ENCODE measurements at places on chromosomes 16 and 17.

GRCh38 chr17:20083156-20083859, 74.1 kb downstream of the SPECC1 start:
- no peak for DNase-seq

GRCh38 chr17:75524269-75524969, 1.1 kb upstream of the LLGL2 start:
- DNase-seq, result no peak

- no peak for DNase-seq
These were observed 107.0 kb downstream of the PLCG2 start for GRCh38 chr16:81885976-81886586.

DNA sequence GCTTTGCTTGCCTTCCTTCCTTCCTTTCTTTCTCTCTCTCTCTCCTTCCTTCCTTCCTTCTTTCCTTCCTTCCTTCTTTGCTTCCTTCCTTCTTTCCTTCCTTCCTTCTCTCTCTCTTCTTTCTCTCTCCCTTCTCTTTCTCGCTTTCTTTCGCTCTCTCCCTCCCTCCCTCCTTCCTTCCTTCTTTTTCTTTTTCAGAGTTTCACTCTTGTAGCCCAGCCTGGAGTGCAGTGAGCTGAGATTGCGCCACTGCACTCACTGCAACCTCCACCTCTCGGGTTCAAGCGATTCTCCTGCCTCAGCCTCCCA, 17.9 kb downstream of the FOXJ1 start:
- DNase-seq, result no peak

All from activated T-cell treated with anti-CD3 and anti-CD28 coated beads, Interleukin-2, amount 50 U/mL, for 4 hours (primary cell).